ENCODE measurements at places on chromosomes 12 and 14.

GRCh38 chr12:62720661-62721330 lies 214.2 kb downstream of the PPM1H start:
- no peak for DNase-seq

- no peak for DNase-seq
These were observed 61.0 kb downstream of the AMN start for GRCh38 chr14:102983496-102983895.

- DNase-seq: no peak
These were observed 126.1 kb downstream of the SMOC1 start for GRCh38 chr14:70005281-70005805.

DNA sequence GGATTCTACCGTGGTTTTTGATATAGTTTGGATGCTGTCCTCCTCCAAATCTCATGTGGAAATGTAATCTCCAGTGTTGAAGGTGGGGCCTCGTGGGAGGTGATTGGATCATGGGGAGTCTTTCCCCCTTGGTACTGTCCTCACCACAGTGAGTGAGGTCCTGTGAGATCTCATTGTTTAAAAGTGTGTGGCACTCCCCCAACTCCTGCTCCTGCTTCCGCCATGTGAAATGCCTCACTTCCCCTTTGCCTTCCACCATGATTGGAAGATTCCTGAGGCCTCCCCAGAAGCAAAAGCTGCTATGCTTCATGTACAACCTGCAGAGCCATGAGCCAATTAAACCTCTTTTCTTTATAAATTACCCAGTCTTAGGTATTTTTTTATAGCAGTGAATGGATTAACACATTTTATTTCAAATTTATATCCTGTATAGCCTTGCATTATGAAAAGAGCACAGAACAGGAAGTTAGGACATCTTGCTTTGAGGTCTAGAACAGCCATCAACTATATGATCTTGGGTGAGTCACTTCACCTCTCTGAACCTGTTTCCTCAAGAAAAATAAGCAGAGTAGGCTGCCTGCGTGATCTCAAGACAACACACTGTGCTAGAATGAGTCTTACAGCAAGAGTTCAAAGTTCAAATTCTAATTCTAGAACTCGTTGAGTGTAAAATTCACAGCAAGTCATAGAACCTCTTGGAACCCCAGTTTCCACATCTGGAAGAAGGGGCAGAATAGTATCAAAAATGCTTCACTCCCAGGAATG lies 160.9 kb upstream of the EEA1 start:
- no peak for DNase-seq

DNA sequence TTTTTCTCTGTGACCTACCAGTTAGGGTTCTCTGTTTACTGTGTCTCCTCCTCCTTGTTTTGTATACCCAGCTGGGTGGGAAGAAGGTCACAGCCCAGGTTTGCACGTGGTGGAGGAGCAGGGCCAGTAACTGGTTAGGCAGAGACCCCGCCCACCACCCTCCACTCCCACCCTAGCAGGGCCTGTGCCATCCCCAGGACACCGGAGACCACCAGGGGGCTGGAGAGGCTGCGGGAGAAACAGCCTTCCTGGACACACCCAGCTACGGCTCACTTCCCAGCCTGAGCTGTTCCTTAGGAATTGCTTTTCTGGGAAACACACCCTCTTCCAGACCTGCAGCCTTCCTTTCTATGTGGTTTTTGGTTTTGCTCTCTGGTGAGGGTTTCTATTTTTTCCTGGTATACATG lies 21.1 kb downstream of the BDKRB2 start:
- no peak for DNase-seq

- DNase-seq: no peak
These were observed 678 bp downstream of the MDM1 start for GRCh38 chr12:68331500-68331868.

GRCh38 chr12:130196827-130197226 lies 34.6 kb downstream of the FZD10 start:
- no peak for DNase-seq

DNA sequence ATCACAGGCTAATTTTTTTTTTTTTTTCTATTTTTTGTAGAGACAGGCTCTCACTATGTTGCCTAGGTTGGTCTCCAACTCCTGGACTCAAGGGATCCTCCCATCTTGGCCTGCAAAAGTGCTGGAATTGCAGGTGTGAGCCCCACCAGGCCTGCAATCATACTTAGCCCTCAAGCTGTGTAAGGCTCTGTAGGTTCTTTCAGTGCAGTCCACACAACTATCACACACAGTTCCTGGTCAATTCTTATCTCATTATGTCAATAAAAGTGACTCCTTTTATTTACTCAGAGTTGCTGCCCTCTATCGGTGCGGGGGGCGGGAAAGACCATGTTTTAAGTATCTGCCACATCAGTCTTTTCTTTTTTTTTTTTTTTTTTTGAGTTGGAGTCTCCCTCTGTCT lies 29.0 kb downstream of the SLC2A3 start:
- DNase-seq: peak; percentile 5

- DNase-seq: no peak
These were observed 150.4 kb downstream of the PPM1H start for GRCh38 chr12:62784576-62784975.

- no peak for DNase-seq
These were observed at the start of gene IAPP for GRCh38 chr12:21372602-21373001. IAPP (plus strand) TSS chr12:21372902; CDS start chr12:21373352, 450 bp downstream.

GRCh38 chr14:33704481-33704880 lies 246.4 kb downstream of the EGLN3 start:
- no peak for DNase-seq

DNA sequence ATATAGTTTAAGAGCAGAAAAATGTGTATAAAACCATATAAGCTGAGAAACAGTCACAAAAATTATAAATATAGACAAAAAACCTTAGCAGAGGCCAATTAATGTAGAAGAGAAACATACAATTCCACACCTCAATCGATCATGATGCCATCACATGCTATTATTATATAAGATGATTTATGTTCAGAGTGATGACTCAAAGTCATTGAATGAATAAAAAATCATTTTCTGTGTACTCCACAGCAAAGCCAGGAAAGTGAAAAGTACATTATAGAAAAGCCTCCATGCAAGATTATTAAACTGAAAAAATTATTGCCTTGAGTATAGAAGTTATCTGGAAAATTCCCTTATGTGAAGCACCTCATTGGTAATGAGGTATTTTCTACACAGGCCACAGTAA lies 229.2 kb upstream of the PPFIA2 start:
- DNase-seq: no peak

DNA sequence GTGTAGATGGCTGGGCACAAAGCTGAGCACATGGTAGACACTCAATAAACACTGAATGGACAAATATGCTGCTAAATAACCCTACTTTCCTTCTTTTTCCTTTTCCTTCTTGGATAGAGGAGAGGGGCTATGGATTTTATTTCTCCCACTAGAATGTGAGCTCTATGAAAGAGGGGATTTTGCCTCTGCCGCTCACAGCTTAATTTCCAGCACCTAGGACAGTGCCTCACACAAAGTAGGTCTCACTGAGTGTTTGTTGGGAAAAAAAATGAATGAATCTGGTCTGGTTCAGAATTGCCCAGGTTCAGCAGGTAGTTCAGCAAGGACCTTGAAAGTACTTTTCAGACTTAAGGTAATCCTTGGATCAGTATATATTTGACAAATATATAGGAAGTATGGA lies 65.5 kb downstream of the WSCD2 start:
- DNase-seq: no peak

DNA sequence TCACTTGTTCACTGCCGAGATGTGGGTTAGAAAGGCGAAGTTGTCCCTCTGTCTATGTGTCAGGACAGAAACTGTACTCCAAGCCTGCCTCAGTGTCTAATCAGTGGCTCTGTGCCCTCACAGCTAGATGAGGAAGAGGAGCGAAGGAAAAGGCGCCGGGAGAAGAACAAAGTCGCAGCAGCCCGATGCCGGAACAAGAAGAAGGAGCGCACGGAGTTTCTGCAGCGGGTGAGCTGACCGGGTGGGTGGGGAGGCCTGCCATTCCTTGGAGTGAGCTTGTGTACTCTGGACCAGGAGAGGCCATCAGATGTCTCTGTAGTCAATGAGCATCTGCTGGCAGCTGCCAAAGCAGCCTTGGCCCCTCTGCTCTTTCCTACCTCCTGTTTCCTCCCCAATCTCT lies 33.5 kb downstream of the JDP2 start:
- no peak for DNase-seq

- no peak for DNase-seq
These were observed 618 bp upstream of the PGAM5 start for GRCh38 chr12:132710043-132710404.

All from neural crest cell (in vitro differentiated cells).